ENCODE measurements at places on chromosomes 3 and 15.

GRCh38 chr15:25739687-25740121, 123.4 kb downstream of the ATP10A start:
- no peak for DNase-seq

- DNase-seq, result no peak
Observed at GRCh38 chr15:77689821-77690220, 57.1 kb upstream of the LINGO1 start.

GRCh38 chr3:32175607-32176197, 62.8 kb upstream of the CMTM8 start:
- DNase-seq, result peak; percentile 50

- DNase-seq, result peak; percentile 50
Observed at GRCh38 chr15:101258238-101259144, 6.6 kb upstream of the CHSY1 start.

- no peak for DNase-seq
Observed at GRCh38 chr3:16893618-16894200, 9.0 kb downstream of the PLCL2 start.

- DNase-seq, result no peak
Observed at GRCh38 chr3:29465836-29466235, 185.0 kb downstream of the RBMS3 start.
